ENCODE measurements at places on chromosomes 1 and 21.

DNA sequence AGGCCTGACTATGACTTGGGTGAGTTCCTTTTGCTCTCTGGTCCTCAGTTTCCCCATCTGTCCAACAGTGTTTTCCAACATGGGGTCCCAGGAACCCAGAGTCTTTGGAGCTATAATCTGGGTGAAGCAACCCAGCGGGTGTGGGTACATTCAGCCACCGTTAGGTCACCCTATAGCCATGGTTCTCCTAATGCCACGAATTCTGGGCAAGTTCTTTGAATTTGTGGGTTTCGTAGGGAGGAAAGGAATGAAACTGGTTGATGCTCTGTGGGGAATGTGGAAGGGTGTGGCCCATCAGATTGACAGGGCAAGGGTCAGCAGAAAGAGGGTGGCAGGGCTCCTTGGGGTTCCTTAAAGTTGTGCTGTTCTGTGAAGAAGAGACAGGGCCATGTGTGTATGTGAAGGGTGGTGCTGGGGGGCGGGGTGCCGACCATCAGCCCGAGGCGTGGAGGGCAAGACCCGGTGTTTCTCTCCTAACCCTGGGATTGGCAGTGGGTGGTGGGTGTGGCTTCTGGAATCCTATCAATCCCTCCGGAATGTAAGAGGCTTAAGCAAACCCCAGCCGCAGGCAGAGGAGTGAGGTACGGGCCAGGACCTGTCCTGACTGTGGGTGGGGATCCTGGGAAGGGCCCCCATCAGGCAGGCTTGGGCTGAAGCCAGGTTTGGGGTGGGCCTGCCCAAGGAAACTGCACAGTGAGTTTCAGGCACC lies 35.5 kb upstream of the ZNF362 start:
- DNase-seq = no peak

DNA sequence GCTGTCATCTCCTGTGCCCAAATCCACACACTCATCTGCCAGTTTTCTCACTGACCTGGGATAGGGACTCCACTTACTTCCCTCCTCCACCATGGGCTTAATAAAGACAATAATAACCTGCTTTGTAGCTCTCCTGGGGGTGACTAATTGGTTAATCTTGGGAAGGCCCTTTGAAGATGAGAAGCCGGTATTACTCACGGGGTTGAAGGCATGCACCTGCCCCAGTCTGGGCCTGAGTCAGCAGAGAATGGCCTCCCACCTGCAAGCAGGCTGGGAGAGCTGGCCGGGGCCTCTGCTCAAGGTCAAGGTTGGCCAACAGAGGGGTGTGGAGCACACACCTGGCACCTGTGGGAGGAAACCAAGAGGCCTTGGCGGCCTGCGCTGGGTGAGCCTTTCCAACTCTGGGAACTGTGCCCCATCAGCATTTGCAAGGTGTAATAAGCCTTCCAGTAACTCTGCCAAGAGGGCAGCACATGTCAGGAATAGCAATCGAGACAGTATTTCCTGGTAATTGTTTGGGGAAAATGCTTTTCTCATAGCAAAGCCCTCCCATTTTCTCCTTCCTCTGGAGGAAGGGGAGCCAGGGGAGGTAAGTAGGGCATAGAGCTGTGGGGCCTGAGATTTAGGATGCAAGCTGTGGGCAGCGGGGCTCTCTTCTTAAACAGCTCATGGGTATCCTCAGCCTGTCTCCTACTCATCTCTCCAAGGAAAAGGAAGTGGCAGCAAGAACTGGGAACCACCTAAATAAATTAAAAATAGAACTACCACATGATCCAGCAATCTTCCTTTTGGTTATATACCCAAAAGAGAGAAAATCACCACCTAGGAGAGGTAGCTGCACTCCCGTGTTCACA lies 49.0 kb downstream of the TOMM20 start:
- no peak for DNase-seq

GRCh38 chr1:56387071-56387740 lies 192.2 kb downstream of the PLPP3 start:
- no peak for DNase-seq

- DNase-seq = peak; percentile 31
Observed at GRCh38 chr1:72284084-72284347, 1.7 kb upstream of the NEGR1 start.

DNA sequence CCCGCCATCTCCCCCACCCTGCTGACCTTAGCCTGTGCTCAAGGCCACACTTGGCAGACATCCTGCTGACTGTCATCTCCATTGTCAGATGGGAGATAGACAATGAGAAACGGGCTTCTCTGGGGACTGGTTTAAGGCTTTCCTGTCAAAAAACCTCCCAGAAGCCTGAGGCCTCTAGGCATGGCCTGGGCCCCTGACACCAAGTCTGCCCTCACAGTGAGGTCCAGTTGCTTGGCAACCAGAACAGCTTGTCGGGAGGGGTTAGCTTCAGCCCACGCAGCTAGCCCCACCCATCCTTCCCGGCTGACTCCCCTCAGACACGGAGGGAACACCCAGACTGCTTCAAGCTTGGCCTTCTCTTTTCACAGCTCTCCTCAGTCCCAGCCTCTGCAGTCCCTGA lies 11.0 kb downstream of the PLEKHA6 start:
- no peak for DNase-seq

GRCh38 chr1:51061231-51061918 lies 40.7 kb upstream of the C1orf185 start:
- no peak for DNase-seq

GRCh38 chr1:22806584-22806983 lies 95.9 kb downstream of the EPHB2 start:
- no peak for DNase-seq

DNA sequence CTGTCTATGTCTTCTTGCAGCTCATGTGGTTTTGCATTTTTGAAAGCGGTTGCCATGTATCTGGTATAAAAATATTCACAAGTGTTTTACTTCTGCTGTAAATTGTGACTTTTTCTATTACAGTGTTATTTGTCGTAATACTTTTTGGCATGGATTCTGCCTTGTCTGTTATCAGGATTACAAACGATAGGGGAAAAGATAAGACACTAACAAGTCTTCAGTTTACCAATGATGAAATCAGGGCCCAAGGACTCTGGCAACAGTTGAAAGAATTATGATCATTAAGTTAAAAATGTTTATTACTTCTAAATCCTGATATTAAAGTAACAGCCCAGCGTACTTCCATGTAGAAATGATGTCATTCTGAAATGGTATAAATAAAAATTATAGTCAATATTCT lies 298.8 kb downstream of the KIF26B start:
- no peak for DNase-seq

GRCh38 chr1:220565670-220566069 lies 37.7 kb downstream of the MARK1 start:
- DNase-seq = no peak

DNA sequence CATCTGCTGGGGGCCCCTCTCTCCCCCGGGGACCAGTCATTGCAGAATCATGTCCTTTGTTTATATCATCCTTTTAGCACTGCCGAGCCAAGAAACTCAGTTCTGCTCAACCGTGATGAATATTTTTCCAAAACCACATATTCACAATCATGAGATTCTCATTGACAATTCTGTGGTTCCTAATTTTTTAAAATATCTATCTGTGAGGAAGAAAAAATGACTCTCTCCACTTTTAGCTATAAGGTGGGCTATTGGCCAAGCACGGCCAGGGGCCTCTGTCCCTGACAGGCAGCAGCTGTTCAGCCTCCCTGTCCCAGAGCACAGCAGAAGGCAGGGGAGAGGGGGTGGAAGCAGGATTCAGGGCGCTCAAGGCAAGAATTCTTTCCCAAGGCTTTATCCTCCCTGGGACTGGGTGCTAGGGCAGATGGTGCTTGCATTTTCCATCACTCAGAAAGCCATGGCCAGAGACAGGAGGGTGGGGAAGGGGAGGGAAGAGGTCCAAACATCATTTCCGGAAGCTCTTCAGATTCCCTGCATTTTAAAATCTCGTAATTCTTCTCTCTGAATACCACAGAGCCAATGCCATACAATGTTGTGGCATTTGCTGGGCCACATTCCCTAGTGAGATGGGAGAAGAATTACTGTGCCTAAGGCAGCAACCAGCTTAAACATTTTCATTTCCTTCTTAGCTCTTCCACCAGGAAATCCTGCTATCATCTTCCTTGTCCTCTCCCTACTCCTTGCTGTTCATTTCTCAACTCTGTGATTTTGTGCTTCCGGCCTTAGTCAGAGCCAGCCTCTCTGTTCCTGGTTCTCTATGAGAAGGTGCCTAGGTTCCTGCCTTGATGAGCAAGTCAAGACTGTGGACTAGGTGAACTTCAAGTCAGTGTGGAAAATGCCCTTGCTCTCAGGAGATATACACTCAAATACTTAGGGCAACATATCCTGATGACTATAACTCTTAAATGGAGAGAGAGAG lies 60.3 kb downstream of the KCNJ6 start:
- DNase-seq = no peak

Measured in epithelial cell of proximal tubule (primary cell).